ENCODE measurements at places on chromosomes 2 and 18.

DNA sequence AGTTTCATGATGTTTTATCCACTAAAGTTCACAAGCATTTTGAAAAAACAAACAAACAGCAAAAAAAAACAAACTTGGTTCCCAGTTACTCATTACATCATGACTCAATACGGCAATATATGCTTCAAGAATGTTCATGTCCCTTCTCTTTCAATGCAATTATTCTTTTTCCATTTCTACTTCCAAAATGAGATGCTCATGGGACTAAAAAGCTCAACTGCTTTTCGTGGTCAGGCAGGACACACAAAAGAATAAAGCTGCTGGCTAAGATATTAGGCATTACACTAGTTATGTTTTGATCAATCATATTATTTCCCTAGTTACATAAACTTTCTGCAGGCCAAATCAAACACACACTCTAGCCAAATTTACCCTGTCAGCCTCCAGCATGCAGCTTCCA, 301.3 kb downstream of the EPHA4 start:
- no peak for DNase-seq

GRCh38 chr2:12048550-12048949, 302.1 kb downstream of the LPIN1 start:
- DNase-seq: no peak

- no peak for DNase-seq
Measured at GRCh38 chr2:96872591-96873349, 2.9 kb upstream of the SEMA4C start.

GRCh38 chr18:47036927-47037578, 1.6 kb upstream of the ELOA2 start:
- DNase-seq: no peak

Data from COR-L47 (cell line).